ENCODE measurements at places on chromosomes 2 and 18.

DNA sequence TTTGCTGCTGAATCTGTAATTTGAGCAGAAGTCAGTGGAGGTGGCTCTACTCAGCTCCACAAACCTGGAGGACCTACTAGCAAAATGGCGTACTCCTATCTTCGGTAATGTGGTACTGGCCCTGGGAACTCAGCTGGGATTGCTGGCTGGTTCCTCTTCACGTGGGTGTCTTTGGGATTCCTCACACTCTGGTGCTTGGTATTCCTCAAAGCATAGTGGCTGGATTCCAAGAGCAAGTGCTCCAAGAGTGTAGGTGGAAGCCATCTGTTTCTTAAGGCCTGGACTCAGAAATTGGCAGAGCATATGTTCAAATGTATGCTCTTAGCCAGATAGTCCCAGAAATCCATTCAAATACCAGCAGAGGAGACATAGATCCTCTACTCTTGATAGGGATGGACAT lies 281.9 kb upstream of the CDH7 start:
- no peak for DNase-seq

DNA sequence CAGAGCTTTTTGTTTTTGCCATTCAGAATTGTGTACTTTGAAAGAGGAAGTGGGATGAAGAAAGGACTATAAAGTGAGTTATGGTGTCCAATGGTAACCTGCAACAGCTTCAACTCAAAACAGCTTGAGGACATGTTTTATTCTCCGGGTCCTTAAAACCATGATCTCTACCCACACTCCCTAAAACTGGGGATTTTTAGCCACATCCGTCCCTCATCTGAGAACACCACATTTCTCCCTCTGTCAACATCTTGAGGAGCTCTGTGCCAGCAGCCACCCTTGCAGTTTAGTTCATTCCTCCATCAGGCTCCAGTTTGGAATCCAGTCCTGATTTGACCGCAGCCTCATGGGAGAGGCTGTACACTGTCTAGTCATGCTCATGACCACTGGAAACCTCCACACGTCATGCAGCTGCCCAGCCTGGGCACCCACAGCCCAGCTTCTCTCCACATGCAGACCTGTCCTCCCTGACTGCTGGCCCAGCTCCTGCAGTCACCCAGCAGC lies 62.6 kb downstream of the C18orf63 start:
- no peak for DNase-seq

DNA sequence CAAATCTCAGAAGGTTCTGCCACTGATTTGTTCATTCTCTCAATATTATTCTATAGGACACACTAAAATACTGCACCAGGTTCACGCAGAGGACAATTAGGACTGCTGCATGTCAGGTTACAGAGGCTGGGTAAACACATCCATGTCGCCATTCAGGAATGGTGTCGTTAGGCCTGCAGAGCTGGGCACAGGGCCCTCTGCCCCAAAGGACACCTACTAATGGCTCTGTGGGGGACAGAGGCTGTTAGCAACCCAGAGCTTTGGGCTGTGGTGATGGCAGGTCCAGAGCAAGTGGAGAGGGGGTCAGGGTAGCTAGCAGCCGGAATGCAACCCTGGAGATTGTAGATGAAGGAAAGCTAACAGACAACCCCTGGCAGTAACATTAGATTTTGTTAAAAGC lies 115.9 kb downstream of the TTC32 start:
- no peak for DNase-seq

DNA sequence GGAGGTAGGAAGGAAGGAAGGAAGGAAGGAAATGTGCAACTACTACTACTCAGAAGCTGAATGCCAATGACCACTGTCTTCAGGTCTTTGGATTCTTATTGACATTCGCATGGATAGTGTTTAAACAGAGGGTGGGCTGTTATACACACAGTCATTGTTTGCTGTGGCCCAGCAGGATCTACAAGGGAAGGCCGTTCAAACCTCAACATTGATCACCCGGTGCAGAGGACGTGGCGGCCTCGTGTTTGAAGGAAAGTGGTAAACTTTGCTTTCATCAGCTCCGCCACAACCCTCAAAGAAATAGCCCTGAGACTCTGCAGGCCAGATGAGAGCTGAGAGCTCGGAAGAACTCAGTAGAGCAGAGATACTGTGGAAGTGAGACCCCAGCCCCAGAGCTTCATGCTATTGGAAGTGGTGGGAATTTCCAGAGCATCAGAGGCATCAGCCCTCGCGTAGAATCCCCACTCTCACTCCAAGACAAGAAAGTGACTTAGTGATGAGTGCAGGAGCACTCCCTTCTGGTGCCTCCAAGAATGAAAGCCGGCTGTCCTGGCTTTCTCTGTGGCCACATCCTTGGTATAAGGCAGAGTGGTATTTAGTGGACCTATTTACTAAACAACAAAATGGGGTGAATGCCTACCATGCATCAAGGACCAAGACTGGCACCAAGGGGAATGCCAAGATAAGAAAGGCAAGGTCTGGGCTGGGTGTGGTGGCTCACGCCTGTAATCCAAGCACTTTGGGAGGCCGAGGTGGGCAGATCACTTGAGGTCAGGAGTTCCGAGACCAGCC lies 10.1 kb upstream of the ROCK2 start:
- no peak for DNase-seq

- no peak for DNase-seq
Measured at GRCh38 chr2:109135359-109136197, 6.6 kb downstream of the SH3RF3 start.

GRCh38 chr2:197219636-197220035 lies 90.9 kb downstream of the ANKRD44 start:
- DNase-seq, result no peak

DNA sequence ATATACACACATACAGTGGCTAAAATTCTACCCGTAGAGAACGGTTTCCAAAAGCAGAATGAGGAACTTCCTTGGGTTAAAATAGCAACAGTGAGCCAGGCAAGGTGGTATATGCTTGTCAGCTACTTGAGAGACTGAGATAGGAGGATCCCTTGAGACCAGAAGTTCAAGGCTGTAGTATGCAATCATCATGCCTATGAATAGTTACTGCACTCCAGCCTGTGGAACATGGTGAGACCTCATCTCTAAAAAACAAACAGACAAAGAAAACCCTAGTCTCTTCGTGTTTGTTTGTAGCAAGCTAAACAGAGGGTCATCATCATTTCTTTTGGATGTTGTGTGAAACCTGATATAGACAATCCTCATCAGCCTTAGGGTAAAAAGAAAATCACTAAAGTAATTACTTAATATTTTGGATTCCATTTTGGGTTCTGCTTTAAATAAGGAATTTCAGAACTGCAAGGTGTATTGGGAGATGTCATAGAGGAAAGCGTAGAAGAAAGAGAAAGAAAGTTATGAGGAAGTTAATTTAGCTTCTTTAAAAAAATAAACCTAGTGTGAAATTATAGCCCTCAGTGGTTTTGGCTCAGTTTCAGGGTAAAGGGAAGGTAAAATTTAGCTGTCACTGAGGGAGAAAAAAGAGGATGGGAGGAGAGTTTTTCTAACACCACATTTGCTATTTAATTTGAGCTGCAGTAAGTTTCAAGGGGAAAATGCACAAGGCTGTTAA lies 46.5 kb downstream of the PLEK start:
- DNase-seq, result no peak

DNA sequence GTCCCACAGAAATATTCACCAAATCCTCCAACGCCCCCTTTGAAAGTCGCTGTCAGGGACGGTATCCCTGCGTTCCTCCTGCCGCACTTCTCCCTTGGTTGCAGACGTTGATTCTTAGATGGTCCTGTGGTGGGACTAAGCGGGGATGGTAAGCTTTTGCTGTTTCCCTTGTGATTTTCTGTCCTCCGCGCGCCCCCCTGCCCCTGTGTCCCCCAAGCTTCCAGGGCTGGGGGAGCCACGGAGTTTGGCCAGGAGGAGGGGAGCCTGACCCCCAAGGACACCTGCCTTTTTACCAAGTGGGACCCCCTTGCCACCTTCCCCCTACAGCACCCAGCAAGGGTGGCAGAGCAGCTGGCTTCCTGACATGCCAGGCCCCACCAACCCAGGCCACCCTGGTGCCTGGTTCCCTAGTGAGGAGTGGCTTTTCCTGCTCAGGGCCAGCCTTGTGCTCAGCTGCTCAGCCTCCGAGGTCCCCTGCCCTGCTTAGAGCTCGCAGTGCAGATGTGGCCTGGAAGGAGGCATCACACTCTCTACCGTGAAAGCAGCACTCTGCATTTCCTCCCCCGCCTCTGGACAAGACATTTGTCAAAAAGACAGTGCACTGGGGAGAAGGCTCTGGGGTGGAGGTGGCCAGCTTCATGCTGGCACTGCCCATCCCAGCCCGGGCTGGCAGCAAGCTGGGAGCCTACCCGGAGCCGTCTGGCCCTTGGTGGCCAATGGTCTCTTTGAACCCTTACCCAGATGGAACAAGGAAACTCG lies 49.4 kb downstream of the TWIST2 start:
- no peak for DNase-seq

DNA sequence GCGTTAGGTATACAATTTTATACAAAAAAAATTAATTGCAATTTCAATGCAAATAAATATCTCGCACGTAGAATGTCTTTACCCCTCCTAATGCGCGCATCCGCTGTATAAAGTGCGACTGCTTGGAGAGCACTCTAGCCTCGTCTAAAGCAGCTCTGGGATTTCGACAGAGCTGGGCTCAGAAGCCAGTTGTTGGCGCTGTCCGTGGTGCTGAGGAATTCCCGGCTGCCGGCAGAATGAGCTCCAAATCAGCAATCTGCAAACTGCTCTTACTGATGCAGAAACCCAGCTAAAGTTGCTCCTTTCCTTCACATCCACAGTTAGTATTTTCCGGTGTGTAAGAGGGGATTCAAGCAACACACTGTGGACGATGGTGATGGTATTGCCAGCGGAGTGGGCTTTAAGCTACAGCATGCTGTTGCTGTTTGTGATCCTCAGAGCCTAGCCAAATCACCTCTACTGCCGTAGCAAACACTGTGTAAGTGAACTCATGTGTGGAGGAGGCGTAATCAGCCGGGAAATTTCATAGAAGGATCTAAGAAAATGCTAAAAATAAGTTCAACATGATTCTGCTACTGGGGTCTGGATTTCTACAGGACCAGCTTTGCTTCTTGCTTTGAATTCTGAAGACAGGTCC lies at the start of gene VWC2L:
Gene VWC2L, plus strand, starts transcription at position 137 of the 637 bp plus-strand sequence. CDS start 3,140 bp downstream, outside the sequence.
- no peak for DNase-seq

- no peak for DNase-seq
Measured at GRCh38 chr18:837922-838321, 25.9 kb upstream of the YES1 start.

- DNase-seq, result no peak
Measured at GRCh38 chr2:237097911-237098702, 12.4 kb downstream of the COPS8 start.

DNA sequence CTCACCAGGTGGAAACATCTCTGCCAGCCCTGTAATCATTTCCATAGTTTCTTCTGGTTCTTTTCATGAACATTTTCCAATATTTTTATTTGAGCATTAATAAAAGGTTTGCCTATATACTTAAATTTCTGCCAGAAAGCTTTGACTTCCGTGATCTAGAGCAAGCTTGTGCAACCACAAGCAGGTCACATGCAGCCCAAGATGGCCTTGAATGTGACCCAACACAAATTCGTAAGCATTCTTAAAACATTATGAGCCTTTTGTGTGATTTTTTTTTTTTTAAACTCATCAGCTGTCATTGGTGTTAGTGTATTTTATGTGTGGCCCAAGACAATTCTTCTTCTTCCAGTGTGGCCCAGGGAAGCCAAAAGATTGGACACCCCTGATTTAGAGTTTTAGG lies 51.6 kb downstream of the NEDD4L start:
- DNase-seq, result no peak
